ENCODE measurements at places on chromosomes 3 and 15.

DNA sequence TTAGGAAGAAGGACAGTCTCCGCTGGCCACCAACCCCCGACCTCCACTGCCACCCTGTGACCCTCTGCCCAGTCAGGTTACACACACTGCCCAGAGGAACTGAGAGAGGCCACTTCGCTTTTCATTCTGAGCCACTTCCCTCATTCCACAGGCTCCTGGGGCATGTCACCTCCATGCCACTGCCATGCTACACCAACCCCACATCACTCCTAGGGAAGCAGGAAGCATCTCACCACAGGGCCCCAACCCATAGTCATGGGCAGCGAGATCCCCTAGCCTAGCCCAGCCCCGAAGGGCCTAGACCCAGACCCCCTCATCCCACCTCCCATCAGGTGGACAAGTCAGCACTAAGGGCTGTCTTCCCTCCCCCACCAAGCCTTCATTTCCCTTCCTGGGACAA lies 1.4 kb downstream of the PLCB2 start:
- DNase-seq = no peak

- DNase-seq = no peak
Measured at GRCh38 chr15:43237842-43238470, 17.1 kb upstream of the EPB42 start.

DNA sequence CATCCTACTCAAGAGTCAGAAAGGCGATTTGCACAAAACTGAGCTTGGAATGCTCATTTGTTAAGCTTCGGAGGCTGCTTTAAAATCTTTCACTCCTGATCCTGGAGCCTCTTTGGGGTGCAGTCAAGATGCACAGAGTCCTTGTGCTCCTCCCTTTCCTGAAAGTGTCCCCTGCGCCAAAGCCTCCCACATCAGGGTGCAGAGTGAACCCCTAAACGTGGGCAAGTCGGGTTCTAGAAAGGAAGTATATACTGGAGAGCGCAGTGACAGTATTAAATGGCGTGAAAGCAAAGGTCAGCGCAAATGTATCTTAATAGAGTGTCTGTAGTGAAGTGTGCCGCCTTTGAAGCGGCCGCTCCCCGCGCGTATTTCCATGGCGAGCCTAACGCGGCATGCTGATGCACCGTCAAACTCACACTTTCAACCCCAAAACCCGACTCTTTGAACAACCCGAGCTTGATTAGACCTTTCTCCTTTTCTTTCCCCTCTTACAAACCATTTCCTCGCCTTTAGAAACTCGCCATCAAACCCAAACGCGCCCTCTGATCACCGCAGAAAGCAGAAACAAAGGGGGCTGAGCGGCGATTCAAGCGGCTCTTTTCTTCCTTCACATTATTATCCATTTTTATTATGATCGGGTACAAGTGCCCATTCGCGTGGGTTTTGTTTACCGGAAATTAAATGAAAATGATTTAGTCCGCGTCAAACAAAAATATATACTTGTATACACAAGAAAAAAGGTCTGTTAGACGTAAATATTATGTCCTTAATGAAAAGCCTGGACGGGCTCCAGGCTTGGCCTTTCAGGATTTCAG lies 18.3 kb downstream of the ZIC4 start:
- no peak for DNase-seq

- no peak for DNase-seq
Measured at GRCh38 chr3:195729476-195730251, 8.9 kb downstream of the MUC20 start.

DNA sequence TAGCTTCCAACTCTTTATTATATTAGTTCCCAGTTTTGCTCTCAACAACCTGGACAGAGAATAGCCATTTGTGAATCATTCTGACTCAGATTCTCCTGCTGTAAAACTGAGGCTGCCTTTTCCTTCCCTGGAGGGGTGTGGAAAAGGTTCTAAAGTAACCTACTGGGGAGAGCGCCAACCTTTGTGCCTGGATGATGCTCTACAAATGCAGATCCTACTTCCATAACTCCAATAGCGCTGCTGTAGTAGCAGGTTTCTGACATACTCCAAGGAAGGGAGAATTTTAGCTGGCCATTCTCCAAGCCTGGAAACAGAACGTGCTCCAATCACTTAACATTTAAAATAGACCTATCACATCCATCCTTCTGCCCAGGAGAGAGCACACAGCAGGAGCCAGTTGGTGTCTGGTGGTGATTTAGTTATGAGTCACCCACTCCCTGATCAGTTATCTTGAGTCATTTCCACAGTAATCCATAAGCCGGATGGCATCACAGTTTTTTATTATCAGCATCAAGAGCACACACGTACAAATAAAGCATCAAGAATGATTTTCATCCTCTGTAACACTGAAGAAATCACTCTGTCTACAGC lies 38.3 kb downstream of the MYH15 start:
- no peak for DNase-seq

DNA sequence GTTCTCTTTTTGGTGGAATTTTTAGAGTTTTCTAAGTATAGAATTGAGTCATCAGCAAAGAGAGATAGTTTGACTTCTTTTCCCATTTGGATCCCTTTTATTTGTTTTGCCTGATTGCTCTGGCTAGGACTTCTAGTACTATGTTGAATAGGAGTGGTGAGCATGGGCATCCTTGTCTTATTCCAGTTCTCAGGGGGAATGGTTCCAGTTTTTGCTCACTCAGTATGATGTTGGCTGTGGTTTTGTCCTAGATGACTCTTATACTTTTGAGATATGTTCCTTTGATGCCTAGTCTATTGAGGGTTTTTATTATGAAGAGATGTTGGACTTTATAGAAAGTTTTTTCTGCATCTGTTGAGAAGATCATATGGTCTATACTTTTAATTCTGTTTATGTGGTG lies 72.5 kb downstream of the TNFAIP8L3 start:
- no peak for DNase-seq

Measured in glomerular endothelial cell (primary cell).